Erythroblast (primary cell): ENCODE measurements at places on chromosomes 6 and 20.

DNA sequence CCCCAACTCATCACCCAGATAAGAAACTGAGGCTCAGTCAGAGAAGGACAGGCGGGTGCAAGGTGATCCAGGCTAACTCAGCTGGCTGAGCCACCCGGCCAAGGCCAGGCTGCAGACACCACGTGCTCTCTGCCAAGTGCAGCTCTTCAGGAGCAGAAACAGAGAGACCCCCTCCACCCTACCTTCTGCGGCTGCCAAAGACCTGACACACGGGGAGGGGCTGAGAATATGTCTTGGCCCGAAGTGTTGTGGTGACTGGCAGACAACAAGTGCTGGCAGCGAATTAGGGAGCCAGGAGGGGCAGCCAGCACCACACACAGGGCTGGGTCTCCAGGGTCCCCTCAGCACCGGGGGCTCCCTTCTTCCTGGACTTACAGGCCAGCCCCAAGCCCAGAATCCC is 22.5 kb downstream of the PREX1 start:
- no peak for DNase-seq

GRCh38 chr20:61441537-61441936 is 189.5 kb downstream of the CDH4 start:
- no peak for DNase-seq

DNA sequence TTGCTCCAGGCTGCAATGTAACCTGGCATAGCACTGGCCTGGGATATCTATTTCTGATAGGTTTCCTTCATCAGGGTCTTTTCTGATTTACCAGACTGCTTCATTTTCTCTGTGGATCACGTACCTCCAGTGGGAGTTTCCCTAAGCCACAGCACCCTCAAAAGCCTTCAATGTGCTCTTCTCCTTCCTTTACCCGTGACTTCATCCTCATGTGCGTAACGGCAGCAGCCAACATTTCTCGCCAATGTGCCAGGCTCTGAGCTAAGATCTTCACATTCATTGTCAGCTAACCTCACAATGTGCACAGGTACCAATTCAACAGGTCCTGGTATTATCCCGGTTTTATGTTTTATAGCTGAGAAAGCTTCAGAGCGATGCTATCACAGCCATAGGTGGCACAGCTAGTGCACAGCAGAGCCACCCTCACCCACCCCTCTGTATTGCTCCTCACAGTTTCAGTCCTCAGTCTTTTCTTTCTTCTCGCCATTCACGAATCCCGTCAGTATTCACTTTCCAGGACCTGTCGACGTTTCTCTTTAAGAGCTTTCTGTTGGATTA is 58.2 kb downstream of the TNFAIP3 start:
- no peak for DNase-seq

DNA sequence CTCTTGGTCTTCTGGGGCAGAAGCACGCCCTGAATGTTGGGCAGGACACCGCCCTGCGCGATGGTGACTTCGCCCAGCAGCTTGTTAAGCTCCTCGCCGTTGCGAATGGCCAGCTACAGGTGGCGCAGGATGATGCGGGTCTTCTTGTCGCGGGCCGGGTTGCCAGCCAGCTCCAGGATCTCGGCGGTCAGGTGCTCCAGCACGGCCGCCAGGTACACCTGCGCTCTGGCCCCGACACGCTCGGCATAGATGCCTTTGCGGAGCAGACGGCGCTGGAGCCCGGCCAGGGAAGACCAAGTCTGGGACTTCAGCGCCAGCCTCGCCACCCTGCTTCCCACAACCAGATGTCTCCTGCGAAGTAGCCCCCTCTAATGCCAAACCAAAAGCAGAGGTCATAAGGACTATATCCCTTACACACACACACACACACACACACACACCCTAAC is 8.0 kb upstream of the SLC17A3 start:
- DNase-seq = peak; percentile 50

- DNase-seq = peak; percentile 17
Observed at GRCh38 chr6:41442800-41443501, 103.2 kb upstream of the FOXP4 start.

- DNase-seq = no peak
Observed at GRCh38 chr20:63919130-63919529, 24.2 kb downstream of the DNAJC5 start.

DNA sequence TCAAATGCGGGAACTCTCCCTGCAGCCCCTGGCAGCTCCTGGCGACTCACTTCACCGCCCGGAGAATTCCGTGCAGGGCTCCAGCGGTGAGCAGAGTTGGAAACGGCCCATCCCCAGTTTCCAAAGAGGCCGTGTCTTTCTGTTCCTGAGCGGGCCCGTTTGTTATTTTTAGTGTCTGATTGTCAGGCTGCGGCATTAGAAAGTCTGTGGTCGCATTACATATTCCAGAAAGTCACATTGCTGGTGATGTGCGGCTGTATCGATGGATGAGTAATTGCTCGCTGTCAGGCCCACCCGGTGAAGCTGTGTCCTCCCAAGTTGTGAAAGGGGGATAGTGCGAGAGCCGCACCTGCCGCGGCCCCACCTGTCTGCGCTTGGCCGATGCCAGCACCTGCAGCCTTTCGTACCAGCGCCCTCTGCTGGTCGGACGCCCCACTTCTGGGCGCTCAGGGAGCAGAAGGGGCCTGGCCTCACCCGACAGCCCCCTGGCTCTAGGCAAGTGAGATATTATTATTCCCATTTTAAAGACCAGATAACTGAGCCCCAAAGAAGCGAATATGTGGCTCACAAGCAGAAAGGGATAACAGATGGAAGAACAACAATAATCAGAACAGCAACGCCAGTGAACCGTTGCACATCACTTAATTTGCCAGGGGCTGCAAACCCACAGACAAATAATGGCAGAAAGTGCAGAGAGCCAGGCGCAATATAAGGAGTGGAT is 244.9 kb downstream of the TSHZ2 start:
- DNase-seq = peak; percentile 74

DNA sequence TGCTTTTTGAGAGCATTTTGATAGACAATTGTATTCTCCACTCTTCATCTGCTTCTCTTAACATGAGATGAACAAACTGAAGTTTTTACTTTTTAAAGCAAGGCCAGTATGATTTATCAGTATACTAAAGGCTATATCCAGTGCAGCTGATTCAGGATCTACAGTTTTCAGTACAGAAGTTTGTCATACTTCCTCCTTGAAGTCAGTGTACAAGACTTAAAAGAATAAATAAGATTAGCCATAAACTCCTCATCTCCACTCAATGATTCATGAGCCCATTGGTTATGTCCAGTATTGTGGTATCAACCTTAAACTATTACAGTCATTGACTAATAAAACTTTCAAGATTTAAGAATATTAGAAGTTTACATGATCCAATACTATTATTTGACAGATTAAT is 374.8 kb upstream of the EPHA7 start:
- DNase-seq = no peak
